Left ventricle myocardium inferior (tissue), 1 donor: ENCODE measurements at places on chromosomes 16 and 17.

GRCh38 chr17:57110152-57110542, 25.1 kb downstream of the AKAP1 start:
- DNase-seq = peak; percentile 61

DNA sequence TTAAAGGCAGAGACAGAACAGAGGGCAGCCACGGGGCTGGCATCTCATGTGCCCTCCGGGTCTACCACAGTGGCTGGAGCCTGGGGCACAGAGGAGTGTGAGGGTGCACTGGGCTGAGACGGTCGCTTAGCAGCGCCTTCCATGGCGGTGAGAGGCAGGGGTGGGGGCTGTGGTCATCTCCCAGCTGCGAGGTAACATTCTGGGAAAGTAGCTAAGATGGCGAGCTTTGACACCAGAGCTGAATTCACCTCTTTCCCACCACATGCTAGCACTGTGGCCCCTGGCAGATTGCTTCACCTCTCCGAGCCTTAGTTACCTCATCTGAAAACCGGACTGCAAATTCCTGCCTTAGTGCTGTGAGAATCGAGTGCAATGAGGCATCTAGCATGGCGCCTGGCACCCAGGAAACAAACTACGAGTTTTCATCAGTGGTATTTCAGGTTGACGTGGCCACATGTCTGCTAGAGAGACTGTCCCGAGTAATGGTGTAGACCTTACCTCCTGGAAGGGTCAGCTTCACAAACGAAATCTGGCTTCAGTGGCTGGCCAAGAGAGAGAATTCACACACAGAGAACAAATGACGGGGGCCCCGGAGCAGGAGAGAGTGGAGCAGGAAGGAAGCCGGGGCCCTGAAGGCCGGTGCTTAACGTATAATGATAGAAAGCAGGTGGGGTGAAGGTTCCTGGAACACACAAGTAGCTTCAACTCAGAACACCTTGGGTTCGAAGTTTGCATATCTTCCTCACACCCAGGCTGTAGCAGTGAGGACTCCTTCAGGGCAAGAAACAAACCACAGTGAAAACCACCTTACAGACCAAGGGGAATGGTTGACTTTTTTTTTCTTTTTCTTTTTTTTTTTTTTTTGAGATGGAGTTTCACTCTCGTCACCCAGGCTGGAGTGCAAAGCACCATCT, 63.9 kb upstream of the RPH3AL start:
- DNase-seq = no peak

GRCh38 chr17:36856222-36856621, 81.1 kb upstream of the LHX1 start:
- DNase-seq = no peak

- peak; percentile 10 for DNase-seq
Measured at GRCh38 chr17:17073581-17074403, 31.5 kb downstream of the MPRIP start.

DNA sequence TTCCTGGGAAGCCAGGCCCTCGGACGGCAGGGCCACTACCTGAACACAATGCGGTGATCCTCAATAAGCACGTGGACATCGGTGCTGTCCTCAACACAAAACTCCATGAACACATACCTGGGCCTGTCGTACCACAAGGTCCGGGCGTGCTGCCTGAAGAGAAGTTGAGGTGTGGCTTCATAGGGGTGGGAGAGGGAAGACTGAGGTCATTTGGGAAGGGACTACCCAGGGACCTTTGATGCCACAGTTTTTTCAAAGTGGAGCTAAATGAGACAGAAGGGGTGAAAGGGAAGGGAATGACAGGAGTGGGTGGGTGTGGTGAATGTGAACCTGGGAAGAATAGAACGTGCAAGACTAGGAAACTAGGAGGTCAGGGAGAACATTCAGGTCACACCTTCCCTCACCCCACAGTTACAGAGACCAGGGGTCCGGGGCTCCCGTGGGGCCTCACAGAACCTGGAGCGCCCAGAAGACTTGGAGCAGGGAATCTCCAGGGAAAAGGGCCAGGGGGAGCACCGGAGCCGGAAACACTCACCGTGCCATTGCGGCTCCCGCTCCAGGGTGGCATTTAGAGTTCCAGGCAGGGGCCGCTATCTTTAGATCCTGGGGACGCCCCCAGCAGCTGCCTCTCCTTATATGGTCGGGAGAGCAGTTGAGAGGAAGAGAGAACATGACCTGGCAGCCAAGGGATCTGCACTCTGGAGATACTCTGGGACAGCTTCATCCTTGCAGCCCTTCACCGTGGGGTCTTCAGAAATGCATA, at the start of gene PTGES3L:
Gene PTGES3L (minus strand): TSS at position 570 of the 763 bp plus-strand sequence. CDS start 27 bp downstream, at position 543.
- peak; percentile 59 for DNase-seq

DNA sequence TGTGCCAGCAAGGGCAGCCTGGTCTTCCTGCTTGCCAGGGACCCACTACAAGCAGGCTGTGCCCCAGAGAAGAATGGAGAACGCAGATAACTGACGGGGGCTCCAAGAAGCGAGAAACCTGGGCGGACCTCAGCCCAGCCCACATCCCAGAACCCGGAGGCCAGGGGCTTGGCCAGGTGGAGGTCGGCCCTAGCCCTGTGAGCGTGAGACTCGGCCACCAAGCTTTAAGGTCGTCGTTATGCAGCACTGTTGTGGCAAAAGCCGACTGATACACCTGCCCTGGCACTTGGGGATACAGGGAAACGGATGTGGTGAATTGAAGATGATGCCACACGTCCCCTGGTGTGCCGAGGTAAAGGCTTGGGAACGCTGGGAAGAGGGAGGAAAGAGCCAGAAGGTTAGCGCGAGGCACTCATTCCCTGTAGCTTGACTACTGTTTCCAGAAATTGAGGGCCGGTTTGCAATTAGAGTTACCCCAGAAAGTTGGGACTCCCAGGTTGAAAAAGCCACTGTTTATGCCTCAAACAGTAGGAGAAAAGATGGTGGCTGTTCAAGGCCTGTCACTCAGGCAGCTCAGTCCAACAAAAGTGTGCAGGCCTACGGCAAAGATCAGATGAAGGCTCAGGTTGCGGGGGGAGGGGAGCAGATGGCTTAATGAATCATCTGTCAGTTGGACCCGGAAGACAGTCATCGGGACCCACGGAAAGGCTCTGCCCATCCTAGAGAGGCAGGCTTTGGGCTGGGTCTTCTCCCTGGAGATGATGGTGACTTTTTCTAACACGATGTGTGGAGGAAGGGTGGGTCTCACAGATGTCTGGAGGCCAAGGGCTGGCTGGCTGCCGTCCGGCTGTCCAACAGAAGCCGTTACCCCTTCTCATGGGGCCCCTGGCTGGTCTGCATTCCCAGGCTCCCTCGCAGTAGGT, 45.6 kb upstream of the BAHCC1 start:
- DNase-seq = no peak

DNA sequence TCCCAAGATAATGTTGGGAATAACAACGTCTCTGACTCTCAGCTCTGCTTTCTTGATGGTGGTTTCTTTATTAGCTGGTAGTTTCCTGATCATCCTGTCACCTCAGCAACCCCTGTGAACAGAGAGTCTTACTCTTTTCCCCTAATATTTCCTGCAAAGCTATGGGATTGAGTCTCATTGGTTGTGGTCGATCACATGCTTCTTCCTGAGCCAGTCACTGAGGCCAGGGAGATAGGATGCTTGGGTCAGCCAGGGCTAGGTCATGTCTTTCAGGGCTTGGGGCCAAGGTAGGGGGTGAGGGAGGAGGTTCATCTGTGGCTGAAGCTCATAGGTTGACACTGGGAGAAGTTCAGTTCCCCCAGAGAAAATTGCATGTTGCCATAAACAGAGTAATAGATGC, 114.3 kb downstream of the ABCC1 start:
- DNase-seq = no peak

DNA sequence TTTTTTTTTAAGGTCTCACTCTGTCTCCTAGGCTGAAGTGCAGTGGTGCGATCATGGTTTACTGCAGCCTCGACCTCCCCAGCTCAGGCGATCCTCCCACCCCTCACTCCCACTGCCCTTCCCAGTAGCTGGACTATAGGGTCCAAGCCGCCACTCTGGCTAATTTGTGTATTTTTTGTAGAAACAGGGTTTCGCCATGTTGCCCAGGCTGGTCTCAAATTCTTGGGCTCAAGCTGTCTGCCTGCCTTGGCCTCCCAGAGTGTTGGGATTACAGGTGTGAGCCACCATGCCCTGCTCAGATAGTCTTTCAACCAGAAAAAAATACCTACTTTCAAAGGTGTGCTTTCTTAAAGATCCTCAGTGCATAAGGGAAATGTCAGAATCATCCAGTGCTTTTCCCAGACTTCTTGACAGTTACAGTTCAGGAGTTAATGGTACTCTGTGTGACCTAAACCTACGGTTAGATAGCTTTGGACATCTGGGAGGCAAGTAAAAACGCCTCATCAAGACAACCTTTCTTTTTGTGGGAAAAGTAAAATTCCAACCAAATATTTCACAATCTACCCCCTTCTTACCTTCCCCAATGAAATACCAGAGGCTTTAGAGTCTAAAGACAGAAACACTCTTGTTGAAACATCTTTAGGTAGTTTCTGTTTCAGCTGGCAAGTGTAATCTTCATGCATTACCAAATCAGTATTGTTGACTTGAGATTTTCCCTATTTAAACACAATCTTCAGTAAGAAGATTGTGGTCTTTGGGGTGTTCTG, 6.8 kb downstream of the RSPRY1 start:
- no peak for DNase-seq

- DNase-seq = no peak
Measured at GRCh38 chr16:48836067-48836466, 226.1 kb upstream of the N4BP1 start.

GRCh38 chr17:64158831-64159590, 29.1 kb upstream of the ERN1 start:
- DNase-seq = no peak

GRCh38 chr17:43526886-43527648, 19.1 kb downstream of the ETV4 start:
- no peak for DNase-seq

GRCh38 chr16:56409195-56409594, 16.1 kb downstream of the AMFR start:
- DNase-seq = no peak

- DNase-seq = peak; percentile 55
Measured at GRCh38 chr17:77834170-77835115, 124.1 kb upstream of the TNRC6C start.

- peak; percentile 83 for DNase-seq
Measured at GRCh38 chr16:11639925-11640899, 28.0 kb upstream of the SNN start.

DNA sequence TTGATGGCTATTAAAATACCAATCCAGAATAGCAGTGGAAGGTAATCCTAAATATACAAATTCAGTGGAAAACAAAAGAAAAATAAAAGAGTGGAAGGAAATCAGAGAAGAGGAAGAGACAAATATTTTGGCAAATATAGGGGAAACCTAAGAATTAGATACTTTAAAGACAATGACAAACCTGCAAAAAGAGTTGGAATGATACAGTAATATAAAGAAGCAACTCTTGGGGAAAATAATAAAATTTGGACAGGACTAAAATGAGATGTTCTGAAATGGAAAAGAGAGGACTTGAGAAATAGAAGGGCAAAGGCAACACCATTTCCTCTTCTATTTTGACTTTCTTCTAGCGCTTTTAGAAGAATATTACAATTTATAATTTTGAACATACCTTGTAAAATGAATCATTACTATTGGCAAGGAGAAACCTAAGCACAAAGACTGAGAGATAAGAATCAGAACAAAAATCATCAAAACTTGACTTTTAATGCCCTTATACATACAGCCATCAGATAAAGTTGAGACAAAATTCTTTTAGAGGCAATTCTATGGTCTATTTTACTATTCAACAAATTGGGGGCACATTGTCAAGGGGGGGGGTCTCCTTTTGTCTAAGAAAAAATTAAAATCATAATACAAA, 5.2 kb downstream of the RNF43 start:
- DNase-seq = no peak

DNA sequence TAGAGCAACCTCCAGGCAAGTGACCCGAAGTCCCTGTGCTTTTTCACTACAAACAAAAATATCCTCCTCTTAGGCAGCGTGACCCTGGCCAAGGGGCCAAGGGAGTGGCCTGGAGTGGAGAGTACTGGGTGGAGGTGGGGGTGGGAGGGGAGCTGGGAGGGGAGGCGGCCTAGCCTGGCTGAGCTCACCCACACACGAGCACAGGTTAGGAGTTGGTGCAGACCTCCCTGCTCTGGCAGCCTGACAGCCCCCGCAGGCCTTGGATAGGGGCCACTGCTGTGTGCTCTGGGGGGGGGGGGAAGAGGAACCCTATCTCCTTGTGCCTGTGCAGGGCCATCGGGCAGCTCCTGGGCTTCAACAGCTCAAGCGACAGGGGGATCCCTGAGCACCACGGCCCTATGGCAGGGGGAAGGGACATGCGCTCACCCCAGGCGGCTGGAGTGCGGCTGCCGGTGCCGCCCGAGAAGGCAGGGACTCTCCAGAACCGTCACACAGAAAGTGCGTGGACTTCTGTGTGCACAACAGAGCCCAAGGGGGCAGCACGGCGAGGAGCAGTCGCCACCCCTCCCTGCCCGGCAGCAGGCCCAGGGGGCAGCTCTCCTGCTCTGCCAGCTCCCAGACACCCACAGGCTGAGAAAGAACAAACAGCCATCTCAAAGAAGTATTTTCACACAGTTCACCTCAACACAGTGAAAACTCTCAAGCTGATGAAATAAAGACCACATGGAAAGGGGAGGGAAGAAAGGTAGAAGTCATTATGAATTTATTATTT, 13.3 kb downstream of the SLC16A3 start:
- peak; percentile 61 for DNase-seq

DNA sequence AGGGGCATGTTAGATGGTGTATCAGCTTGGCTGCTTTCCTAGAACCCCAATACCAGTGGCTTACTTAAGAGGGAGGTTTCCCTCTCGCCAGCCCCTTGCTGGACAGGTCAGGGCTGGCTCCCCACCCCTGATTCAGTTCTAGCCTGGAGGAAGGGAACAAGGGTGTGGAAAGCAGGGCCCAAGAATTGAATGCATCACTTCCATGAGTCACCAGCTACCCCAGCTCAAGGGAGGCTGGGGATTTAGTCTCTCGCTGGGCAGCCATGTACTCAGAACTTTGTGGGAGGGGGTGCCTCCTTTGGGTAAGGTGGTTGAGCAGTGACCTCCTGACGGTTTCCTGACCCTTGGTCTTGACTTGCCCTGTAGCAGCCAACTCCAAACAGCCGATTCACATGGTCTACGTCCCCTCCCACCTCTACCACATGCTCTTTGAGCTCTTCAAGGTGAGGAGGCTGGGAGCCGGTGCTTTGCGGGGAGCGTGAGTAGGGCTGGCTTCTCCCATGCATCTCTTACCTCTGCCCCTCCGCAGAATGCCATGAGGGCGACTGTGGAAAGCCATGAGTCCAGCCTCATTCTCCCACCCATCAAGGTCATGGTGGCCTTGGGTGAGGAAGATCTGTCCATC, 12.8 kb downstream of the PDK2 start:
- DNase-seq = no peak

GRCh38 chr16:88295671-88296436, 86.9 kb upstream of the ZNF469 start:
- peak; percentile 8 for DNase-seq
